ENCODE measurements at places on chromosomes 1 and 21.

- DNase-seq, result no peak
These were observed 90.9 kb upstream of the RUNX3 start for GRCh38 chr1:25020851-25021590.

DNA sequence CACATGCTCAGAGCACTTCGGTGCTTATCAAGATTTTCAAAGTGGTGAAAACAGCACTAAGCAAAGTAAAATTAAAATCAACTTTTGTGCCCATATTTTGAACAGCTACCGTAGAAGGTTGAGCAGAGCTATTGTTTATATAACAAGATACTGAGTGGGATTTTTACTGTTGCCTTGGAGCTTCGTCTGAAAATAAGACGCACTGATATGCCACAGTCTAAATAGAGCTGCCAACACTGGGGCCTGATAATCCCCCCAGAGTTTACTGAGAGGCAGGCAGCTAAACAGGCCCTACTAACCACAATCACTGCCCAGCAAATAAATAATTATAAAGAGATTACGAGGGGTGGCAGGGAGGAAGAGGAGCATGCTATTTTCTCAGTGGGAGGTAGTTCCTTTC is 650 bp upstream of the CCDC190 start:
- no peak for DNase-seq

DNA sequence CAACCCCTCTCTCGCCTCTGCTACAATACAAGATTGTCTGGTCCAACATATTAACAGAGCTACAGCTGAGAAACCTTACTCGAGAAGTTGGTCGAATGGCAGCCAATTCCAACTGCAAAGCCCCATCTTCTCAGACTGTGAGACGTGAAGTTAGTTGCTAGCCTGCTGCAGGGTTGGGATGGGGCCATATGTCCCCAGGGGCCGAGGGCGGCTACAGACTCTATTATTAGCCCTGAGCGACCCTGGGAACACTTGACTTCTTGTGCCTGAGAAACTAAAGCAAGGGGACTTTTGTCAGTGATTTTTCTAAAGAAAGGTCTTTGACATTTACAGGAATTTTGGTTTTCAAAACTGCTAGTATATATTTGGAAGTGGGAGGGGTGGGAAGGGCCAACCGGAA is 13.7 kb downstream of the NCF2 start:
- no peak for DNase-seq

DNA sequence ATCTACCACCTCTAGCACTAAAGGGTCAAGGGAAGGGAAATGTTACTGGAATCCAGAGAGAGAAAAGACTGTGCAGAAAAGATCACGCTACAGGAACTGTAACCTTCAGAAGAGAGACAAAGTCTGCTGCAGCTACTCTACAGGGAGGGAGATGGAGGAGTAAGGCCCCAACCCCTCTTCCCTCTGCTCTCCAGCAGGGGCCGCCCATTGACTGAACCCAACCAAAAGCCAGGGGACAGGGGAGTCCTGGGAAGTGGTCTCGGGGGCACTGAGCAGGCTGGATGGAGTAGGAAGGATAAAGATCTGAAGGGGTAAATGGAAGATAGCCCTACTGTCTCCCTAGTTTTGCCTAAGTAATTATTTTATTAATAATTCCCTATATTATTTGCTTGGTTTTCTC is 72.8 kb upstream of the NR5A2 start:
- no peak for DNase-seq

DNA sequence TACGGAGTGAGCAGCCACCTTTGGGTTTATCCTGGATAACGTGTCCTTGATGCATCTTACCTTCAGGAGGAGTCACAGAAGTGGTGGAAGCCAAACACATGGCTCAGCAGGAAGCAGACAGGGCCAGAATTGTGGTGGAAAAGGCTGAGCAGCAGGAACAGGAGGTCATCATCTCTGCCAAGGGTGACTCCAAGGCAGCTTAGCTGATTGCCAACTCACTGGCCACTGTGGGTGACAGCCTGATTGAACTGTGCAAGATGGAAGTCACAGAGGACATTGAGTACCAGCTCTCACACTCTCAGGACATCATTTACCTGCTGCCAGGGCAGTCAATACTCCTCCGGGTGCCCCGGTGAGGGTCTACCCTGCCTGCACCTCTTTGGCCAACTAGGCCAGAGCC is 179.3 kb downstream of the FAF1 start:
- no peak for DNase-seq

GRCh38 chr1:111101854-111102642 is 37.8 kb downstream of the DRAM2 start:
- DNase-seq, result no peak

DNA sequence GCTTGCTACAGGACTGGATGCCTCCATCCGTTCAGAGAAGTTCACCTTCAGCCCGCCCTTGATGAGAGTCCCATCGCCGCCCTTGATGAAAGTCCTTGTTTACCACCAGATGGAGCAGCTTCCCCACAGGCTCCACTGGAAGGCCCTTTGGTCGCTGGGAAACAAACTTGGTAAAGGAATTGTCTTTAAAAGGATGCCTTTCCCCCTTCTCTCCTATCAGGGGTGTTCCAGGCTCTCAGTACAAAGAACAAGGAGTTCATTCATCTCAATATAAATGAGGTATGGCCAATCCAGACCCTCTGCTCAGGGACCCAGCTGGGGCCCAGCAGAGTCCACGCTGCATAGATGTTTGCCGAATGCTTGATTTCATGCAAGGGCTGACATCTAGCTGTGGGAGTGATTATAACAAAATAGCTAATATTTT is 50.8 kb downstream of the CAPN9 start:
- no peak for DNase-seq

GRCh38 chr1:50427086-50427817 is 4.0 kb upstream of the DMRTA2 start:
- no peak for DNase-seq

DNA sequence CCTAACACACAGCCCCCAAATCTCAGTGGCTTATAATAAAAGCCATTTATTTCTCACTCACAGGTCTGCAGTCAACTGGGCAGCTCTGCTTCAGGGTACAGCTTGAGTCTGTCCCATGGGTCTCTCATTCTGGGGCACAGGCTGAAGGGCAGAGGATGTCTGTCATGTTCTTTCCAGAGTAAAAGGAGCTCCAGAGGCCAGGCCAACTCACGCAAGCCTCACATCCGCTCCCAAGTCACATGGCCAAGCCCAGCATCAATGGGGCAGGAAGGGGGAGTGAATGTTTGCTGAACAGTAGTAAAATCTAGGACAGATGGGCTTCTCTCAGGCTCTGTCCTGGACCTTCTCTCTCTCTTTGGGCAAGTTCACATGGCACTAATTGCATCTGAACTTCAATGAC is 7.1 kb upstream of the SSBP3 start:
- no peak for DNase-seq

DNA sequence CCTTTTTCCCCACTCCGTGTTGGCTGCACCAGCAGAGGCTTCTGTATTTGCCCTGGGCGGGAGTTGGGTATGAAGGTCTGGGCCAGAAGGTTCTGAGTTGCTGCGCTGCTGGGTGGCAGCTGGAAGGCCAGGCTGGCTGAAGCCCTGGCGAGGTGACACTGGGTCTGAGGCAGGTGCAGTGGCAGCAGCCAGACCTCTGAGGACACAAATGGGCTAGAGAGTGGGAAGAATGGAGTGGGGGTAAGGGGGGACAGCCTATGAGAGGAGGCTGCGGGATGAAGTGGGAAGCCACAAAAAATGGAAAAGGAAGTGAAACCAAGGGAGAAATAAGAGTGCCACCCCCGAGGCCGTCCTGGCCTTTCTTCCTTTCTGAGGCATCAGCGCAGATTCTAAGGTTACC is 53.2 kb downstream of the STX6 start:
- DNase-seq, result no peak

- no peak for DNase-seq
These were observed 1.6 kb downstream of the C1orf21 start for GRCh38 chr1:184388319-184388889.

GRCh38 chr1:45373573-45373972 is 33.3 kb upstream of the MUTYH start:
- no peak for DNase-seq

DNA sequence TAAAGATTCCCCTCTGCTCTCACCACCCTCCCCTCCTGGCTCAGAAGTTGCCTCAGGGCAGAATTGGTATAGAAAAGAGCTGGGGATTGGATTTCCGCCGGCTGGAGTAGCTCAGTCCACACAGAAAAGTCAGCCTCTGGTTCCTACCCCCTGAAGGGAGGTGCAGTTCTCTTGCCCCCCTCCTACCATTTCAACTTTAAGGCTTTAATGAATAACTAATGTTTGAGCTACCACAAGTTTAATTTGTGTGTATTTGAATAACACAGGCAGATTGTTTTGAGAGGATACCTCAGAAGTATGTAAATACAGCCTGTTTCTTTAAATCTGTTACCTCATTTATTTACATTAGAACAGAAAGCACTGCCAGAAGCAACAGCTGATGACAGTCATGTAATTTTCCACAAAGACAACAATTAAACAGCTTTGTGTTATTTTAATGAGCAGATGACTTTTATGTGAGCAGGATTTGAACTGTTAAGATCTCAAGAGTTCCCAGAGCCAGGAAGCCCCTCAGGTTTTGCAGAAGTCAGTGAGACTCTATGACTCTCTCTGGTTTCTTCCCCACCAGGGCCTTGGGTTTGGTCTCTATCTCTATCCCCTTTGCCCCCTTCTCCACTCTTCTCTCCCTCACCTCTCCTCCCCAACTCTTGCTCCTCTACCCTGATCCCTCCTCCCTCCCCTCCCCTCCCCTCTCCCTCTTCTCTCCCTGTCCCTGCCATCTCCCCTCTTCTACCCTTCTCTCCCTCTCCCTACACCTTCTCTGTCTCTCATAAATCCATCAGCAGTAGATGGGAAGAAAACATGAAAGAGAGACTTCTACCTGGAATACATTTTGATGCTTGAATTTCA is 26.3 kb downstream of the DUSP10 start:
- no peak for DNase-seq

GRCh38 chr1:151574575-151575529 is 34.7 kb downstream of the TUFT1 start:
- peak; percentile 73 for DNase-seq

GRCh38 chr1:23594149-23594907 is 35.0 kb upstream of the ID3 start:
- no peak for DNase-seq

GRCh38 chr1:119565131-119565772 is 58.2 kb downstream of the HSD3B1 start:
- DNase-seq, result no peak

DNA sequence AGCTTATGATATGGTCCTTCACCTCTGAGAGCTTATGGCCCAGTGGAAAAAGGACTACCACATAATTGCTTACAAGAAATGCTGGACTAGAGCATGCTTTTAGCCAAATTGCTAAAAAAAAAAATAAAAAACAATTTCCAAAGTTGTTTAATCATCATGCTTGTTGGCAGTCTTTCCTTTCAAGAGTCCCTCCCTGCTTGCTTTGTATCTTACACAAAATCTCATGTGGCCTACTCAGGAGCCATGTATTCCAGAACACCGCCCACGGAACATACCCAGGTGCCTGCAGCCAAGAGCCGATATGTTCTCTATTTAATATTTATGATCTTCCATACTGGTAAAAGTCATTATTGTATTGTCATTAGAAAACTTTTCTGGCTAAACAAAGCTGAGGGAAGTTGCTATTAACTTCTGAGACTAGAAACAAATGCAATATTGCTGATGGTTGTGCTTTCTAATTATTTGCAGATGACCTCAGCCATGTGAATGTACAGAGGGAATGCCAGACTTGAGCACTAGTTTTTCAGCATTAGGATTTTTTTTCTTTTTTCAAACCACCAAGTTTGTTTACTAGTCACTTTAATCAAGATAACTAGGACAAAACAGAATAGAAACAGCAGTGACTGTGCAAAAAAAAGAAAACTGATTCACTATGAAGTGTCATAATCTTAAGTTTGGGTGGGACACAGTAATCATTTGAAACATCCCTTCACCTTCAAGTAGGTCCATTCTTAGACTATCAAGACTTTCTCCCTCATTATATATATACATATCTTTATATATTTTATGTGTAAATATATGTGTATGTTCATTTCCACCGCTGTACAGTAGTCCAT is 129.3 kb upstream of the GORAB start:
- no peak for DNase-seq

GRCh38 chr1:41118645-41119044 is 97.1 kb upstream of the SLFNL1 start:
- no peak for DNase-seq

- no peak for DNase-seq
These were observed 211.1 kb downstream of the MATN1 start for GRCh38 chr1:30511991-30512913.

- no peak for DNase-seq
These were observed 518.5 kb downstream of the SMYD3 start for GRCh38 chr1:245988393-245989078.

GRCh38 chr21:46046471-46046870 is 51.4 kb upstream of the COL6A2 start:
- no peak for DNase-seq

GRCh38 chr1:87718241-87718950 is 389.7 kb downstream of the LMO4 start:
- no peak for DNase-seq

- DNase-seq, result no peak
These were observed 311.8 kb upstream of the B3GALT2 start for GRCh38 chr1:193498088-193498655.

DNA sequence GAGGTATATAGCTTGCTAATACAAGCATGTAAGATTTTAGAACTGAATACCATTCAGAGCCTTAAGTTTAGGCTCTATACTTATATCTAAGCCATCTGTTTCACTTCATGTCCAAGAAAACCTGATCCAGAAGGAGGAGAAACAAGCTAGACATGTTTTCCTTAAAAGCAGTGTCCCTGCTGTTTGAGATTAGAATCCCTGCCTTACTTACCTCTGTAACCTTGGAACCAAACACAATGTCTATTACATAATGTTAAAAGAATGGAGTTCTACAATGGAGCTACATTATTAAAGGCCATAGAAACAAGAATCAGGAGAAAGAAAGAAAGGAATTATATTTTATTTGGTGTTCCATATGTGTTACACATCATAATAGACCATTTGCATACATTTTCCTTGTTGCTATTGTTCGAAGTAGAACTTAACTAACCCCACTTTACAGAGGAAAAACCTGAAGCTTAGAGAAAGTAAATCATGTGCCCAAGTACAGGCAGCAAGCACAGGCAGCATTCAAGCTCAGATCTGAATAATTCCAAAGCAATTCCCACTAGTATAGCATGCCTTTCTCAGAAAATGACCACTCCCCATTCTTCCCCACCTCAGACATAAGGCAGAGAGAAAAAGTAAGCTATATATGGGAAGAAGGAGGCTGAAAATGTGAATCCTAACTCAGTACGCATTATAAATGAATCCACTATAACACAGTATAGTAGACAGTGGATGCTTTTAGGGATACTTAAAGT is 380.1 kb upstream of the SPAG17 start:
- no peak for DNase-seq

- DNase-seq, result no peak
These were observed 29.4 kb downstream of the CDK18 start for GRCh38 chr1:205533748-205534443.

- no peak for DNase-seq
These were observed 88.3 kb upstream of the SGIP1 start for GRCh38 chr1:66445492-66446181.

Measured in RWPE2 (cell line).